ENCODE measurements at places on chromosomes 5 and 9. TPM values are rescaled to one million over a fixed set of nuclear protein-coding genes. Genes with fewer than 3 reads are reported as not detected.

DNA sequence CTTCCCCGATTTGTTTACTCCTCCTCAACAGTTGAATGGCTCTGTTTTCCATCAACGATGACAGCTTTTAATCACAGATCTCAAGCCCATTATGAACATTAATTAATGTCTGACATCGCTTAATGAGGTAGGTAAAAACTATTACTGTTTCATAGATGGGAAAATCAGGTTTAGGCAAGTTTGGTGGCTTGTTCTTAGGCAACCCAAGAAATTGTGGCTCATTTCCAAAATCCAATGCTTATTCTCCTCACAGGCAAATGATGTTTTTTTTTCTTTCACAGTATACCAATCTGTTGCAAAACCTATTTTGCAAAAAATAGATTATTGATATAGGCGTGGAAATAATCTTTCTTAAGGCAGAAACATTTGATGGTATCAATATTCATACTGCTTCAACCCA lies 70.8 kb upstream of the CHD1 start:
- no peak for DNase-seq

DNA sequence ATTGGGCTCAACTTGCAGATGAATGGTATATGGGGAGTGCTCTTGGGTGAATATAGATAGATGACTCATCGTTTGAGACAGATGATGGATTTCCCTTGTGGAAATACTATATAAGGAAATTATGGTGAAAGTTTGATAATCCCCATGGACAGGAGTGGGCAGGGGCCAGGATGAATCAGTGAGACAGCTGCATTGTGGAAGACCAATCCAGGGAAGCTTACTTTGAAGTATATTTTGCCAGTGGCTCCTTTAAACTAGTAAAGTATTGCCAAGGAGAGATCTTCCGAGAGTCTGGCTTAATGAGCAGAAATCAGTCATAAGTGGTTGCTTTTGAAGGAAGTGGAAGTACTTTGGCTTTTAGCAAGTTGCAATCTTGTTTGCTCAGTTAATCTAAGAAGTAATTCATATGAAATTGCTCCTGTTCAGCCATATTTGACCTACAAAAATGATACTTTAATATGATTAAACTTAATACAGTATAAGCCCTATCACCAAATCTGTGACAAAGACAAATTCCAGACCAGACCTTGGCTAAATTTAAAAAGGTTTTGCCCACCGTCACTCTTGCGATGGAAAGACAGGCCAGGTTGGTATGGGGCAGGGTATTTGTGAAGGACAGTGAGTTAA lies 9.3 kb upstream of the TNC start:
- DNase-seq, result no peak

The LNPEP gene
- total RNA-seq, result 45.8 TPM

DNA sequence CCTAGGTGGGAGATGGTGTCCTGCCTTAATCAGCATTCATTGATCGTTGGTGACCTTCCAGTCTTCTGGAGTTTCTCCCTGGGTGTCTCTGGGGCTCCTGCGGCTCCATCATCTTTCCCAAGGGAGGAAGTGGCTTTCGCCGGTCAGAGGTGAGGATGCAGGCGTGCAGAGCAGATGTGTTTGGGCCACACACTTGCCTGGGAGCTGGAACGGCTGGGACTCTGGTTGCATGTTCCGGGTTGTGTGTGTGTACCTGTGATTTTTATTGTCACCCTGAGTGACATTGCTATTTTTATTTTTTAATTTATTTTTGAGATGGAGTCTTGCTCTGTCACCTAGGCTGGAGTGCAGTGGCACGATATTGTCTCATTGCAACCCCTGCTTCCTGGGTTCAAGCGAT lies 9.6 kb downstream of the HMCN2 start:
- no peak for DNase-seq

DNA sequence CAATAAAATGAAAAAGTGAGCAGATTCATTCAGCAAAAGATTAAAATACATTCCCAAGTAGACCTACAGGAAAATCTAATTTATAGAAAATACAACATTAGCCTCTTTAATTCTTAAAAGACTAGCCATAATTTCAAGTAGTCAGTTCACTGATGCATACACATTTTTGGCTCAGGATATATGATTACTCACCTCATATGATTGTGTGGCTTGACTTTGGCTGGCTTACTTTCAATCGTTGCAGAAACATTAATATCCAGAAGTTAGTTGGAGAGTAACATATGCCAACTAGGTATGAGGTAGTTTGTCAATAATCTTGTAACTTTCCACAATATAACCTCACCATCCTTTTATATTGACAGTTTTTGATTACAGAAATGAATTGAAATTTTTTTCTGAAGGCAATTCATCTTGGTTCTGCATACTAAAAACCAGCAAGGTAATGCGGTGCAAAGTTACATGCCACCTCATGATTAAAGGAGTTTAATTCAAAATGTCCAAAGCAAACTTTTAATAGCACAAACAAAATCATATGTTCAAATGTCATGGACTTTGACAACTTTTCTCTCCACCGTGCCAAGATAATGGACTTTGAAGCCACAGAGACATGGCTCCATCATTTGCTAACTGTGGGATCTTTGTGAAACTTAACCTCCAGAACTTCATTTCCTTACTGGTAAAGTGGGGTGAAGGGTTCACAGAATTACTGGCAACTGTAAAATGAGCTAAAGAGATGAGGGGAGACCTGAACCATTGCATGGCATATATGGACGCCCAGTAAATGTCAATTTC lies 76.6 kb upstream of the PAM start:
- no peak for DNase-seq
